ENCODE measurements at places on chromosomes 11 and 22.

- DNase-seq, result no peak
Observed at GRCh38 chr11:77322926-77323590, 21.6 kb upstream of the GDPD4 start.

DNA sequence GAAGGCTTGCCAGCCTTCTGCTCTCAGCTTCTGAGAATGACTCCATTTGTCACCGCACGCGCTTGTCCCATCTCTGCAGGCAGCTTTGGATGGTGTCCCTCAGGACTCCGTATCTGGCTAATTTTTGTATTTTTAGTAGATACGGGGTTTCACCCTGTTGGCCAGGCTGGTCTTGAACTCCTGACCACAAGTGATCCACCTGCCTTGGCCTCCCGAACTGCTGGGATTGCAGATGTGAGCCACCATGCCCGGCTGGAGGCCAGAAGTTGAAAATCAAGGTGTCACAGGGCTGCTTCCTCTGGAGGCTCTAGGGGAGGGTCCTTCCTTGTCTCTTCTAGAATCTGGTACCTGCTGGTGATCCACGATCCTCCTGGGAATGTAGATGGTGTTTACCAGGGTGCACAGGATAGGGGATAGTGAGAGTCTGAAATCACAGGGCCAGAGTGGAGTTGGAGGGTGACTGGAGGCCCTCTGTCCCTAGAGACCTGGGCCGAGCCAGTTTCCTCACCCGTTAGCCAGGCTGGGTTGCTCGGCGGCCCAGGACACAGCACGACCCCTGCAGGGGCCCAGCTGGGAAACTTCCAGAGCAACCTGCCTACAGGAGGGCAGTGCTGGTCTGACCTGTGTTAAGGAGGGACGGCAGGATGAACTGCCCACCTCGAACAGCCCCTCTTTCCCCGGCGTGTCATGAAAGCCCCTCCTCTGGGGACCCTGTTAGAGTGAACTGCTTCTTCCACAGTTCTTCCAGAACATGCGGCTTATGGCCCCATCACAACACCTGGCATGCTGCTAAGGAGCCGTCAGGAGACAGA lies 48.9 kb upstream of the SHANK2 start:
- DNase-seq, result no peak

GRCh38 chr11:97871816-97872215 lies 1148.9 kb upstream of the CNTN5 start:
- no peak for DNase-seq

DNA sequence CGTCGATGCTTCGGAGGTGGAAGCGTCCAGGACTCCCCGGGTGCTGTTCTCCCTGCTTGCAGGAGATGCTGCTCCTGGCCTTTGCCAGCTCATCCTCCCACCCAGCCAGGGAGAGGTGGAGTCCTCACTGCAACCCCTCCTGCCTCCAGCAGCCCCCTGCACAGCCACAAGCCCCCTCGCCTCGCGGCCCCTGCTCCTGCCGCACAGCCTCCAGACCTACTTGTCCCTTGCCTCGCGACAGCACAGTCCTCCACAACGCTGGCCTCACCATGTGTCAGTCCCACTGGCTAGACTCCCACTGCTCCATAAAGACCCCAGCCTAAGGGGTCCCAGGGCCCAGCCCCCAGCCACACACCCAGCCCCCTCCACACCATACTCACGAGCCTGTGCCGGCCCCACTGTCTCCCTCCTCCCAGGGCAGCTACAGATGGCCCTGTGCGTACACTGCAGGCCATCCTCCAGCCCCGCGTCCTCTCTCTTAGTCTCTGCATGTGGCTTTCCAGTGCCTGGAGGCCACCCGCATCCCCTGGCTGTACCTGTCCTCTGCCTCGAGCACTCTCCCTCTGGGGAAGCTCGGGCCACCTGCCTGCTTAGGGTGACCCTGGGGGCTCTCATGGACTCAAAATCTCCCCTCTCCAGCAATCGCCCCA lies 91.5 kb downstream of the CELSR1 start:
- no peak for DNase-seq

GRCh38 chr11:121291896-121292494 lies 576 bp upstream of the SC5D start:
- DNase-seq, result no peak

DNA sequence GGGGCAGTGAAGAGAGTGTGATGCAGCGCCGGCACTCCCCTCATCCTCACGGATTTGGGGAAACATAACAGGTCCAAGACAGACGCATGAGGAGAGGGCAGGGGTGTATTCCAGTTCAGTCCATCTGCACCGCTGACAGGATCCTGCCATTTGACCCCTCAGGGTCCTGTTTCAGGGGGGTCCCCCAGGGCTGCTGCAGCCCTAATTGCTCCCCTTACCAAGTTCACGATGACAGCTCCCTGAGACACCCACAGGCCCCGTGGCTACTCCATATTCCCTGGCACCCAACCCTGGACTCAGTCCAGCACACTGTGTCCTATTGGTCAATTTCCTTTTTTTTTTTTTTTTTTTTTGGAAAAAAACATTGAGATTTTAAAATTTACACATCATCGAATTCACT lies 41.5 kb downstream of the SHANK2 start:
- DNase-seq, result no peak

DNA sequence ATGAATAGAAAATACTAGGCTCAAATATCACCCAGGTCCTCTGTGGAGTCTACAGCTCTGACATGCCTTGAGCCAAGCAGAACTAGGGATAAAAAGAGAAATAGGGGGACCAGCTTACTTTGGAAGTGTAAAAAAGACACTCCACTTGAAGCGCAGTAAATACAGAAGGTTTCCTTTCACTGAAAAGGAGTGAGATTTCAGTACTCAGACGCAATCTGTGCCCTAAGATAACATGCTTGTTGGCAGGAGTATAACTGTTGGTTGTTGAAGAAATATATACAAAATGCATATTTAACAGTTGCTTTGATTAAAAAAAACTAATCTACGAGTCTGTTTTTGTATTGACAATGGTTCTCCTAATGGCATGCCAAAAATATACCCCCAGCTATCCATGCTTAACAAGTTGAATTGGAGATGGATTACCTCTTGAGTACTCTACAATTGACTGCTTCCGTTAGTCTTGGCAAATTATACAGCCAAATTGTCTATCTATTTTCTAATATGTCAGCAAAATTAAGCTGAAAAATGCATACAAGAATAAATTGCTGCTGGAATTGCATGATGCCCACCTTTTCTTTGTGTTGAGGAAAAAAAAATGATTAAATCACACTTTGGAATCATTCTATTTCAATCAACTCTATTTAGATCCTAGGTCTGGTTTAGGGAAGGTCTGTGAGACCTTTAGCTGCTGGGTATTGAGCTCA lies 91.6 kb downstream of the FAT3 start:
- no peak for DNase-seq

Measured in NCI-H1048 (cell line).